ENCODE measurements at places on chromosomes 3 and 15.

- DNase-seq, result no peak
Measured at GRCh38 chr3:67018105-67018788, 20.1 kb downstream of the KBTBD8 start.

GRCh38 chr3:178419071-178419470, 117.2 kb upstream of the KCNMB2 start:
- DNase-seq, result no peak

- no peak for DNase-seq
Measured at GRCh38 chr15:98824595-98824994, 176.3 kb downstream of the IGF1R start.

- no peak for DNase-seq
Measured at GRCh38 chr3:186105543-186105942, 3.3 kb downstream of the ETV5 start.

DNA sequence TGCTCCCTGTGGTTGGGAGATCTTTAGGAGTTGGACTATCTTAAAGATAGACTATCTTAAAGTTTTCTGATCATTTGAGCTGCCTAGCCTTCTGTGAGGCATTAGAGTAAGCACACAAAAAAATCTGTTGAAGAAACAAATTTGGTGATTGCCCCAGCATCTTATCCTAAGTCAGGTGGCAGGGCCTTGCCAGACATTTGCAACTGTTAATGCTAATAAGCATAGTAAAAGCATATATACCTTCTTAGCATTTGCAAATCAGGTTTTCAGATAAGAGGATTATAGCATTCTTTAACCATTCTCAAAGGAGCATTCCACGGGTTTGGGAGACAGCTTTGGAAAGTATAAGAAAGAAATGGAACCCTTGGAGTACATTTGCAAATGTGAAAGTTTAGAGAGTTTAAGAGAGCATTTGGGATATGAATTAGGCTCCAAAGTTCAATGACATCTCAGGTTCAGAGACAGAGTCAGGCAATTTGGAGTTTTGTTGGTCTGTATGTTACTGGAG, 61.0 kb downstream of the SEMA6D start:
- DNase-seq, result no peak

- DNase-seq, result peak; percentile 24
Measured at GRCh38 chr3:112327371-112327951, 5.5 kb upstream of the CD200 start.

- DNase-seq, result no peak
Measured at GRCh38 chr3:31035681-31036080, 141.2 kb upstream of the GADL1 start.
